ENCODE measurements at places on chromosomes 5 and 9. TPM values are rescaled to one million over a fixed set of nuclear protein-coding genes. Genes with fewer than 3 reads are reported as not detected.

Gene CNTLN
- total RNA-seq = 0.79 TPM

Gene SPATA31C1
- not detected for total RNA-seq

Gene IZUMO3
- total RNA-seq = not detected

Gene CFAP77
- total RNA-seq = not detected

Gene FSTL4
- not detected for total RNA-seq

Data from bronchial epithelial cell (primary cell).